ENCODE measurements at places on chromosomes 13 and 19.

GRCh38 chr13:104586051-104586746 is 1520.0 kb upstream of the SLC10A2 start:
- DNase-seq = no peak

- DNase-seq = no peak
These were observed 2.7 kb downstream of the ING1 start for GRCh38 chr13:110716247-110716515.

- DNase-seq = no peak
These were observed 429 bp upstream of the ZNF225 start for GRCh38 chr19:44112802-44113137.

DNA sequence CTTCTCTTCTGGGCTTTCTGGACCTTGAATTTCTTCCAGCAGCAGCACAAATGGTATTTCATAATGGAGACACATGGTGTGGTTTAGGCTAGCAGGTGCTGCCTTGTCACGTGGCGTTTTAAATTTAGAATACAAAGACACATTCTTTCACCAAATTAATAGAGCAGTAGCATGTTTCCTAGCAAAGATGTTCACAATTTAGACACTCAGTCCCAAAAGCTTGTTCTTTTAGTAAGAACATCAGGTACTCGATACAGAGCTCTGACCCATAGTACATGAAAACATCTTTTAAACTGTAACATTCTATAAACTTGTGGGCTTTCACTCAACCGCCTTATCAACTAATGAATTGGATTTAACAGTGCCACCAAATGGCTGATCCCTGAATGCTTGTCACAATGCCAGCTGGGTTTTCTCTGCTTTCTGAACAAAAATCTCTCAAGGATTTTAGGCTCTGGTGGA is 290.1 kb downstream of the DCLK1 start:
- no peak for DNase-seq

All from CD8-positive, alpha-beta memory T cell (primary cell).